HuH-7 (cell line): ENCODE measurements at places on chromosomes 5 and 9.

DNA sequence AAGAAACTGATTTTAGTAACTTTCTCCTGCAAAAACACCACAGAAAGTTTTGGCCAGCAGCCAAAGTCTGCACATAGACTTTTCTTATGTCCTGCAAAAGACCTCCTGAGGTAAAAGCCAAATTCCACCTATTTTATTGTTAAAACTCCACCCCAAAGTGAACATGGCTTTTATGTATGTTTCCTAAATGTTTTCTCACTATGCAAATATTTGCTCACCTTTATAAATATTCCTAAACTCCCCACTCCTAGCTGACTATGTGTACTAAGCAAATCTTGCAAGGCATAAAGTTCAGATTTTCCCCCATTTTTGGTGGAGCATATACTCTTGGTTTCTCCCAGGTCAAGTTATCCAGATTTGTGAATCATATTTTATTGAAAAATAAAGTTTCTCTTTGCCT is 446.2 kb downstream of the DNAH5 start:
- no peak for DNase-seq

DNA sequence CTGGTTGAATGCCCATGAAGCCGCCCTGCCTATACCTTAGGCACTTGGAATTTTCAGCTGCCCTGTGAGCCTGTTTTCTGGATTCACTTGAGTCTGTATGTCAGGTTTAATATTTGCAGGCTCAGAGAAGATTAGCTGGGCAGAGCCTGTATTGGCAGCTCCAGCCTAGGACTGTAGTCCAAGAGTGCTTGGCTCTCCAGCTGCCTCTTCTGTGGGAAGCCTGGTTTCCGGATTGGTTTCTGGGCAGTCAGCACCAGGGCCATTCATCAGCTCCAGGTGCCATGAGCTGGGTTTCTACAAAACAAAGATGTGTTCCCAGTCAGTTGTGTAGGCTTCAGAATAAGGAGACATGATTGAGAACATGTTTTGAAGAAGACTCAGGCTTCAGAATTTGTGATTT is 90.1 kb downstream of the ARHGAP26 start:
- no peak for DNase-seq

DNA sequence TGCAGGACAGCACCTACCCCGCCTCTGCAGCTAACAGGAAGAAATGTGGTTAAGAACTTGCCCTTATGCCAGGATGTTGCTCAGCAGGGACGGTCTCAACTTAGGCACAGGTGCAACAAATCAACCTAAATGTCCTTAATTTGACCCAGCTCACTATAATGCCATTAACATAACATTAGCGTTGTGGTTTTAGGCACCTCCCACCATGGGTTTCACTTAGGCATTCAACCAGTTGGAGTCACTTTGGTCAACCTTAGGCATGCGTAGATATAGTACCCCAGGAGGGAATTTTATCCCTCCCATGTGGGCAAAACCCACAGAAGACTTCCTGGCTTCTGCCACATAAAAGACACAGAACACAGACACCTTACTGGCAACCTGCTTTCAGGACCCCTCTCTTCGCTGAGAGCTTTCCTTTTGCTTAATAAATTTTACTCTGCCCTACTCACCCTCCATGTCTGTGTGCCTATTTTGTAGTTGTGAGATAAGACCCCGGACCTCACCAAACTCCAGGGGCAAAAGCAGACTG is 8.7 kb upstream of the ERAP1 start:
- no peak for DNase-seq

GRCh38 chr5:10365782-10366181 is 12.3 kb downstream of the MARCHF6 start:
- no peak for DNase-seq

GRCh38 chr9:136014147-136014923 is 53.2 kb upstream of the UBAC1 start:
- DNase-seq = no peak

- DNase-seq = no peak
Observed at GRCh38 chr9:78566948-78567675, 270.2 kb downstream of the PSAT1 start.

- no peak for DNase-seq
Observed at GRCh38 chr5:32302835-32303754, 9.6 kb downstream of the MTMR12 start.

GRCh38 chr9:113798062-113799030 is 77.8 kb upstream of the ZNF618 start:
- DNase-seq = no peak

- no peak for DNase-seq
Observed at GRCh38 chr5:172545291-172545801, 91.0 kb upstream of the SH3PXD2B start.

GRCh38 chr5:55604611-55605067 is 69.9 kb upstream of the PLPP1 start:
- DNase-seq = no peak

- DNase-seq = no peak
Observed at GRCh38 chr9:105369911-105370310, 77.9 kb upstream of the FSD1L start.

DNA sequence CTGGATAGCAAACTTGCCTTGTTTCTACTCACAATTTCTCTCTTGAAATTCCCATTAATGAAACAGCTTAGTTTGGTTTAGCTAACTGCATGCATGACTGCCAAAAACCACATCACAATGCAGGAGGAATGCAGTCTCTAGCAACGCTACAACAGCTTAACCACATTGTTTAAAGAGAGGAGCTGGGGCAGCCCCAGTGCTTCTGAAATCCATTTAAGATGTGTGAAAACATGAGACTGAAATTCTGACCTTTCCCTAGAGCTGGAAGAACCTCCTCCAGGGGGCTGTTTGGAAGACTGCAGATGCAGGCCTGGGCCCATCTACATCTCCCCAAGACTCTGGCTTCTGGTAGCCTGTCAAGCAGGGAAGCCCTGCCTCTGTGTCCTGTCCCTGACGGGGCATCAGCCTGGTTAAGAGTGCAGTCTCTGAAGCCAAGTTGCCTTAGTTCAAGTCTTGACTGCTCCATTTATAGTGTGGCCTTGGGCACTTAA is 157.1 kb downstream of the ZNF462 start:
- no peak for DNase-seq

- no peak for DNase-seq
Observed at GRCh38 chr5:93735378-93735777, 6.0 kb downstream of the POU5F2 start.

DNA sequence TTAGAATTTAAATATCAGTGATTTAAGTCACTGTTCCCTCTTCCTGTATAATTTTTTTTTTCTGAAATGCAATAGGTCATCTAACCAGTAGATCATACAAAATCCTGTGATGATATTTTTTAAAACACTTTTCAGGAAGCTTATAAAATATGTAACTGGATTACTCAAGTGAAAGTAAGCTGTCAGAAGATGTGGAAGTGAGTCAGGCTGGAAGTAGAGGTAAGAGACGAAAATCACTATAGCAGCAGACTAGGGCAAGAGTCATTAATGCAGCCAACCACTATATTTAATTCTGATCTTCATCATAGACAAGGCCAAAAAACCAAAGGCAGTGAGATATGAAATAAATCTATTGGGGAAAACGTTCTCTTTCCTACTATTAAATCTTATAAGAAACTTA is 65.7 kb upstream of the C6 start:
- DNase-seq = no peak

GRCh38 chr5:83177803-83178202 is 100.5 kb downstream of the XRCC4 start:
- no peak for DNase-seq

- DNase-seq = no peak
Observed at GRCh38 chr9:132993511-132993939, 15.0 kb downstream of the GFI1B start.

DNA sequence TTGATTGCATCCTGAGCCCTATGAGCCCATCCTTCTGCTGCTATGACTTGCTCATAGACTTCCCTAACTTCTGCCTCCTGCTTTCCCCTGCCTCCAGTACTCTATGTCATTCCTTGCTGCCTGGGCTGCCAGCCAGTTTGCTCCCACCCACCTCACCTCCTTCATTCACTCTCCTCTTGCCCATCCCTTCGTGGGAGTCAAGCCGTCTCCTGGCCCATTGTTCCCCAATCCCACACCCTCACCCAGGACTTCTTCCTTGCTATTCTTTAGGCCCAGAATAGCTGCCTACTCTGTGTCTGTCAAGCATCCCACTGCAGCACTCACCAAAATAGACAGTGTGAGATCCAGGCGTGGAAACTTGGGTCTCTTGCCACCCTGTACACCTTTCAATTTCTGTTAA is 131.0 kb downstream of the RASGRF2 start:
- no peak for DNase-seq

DNA sequence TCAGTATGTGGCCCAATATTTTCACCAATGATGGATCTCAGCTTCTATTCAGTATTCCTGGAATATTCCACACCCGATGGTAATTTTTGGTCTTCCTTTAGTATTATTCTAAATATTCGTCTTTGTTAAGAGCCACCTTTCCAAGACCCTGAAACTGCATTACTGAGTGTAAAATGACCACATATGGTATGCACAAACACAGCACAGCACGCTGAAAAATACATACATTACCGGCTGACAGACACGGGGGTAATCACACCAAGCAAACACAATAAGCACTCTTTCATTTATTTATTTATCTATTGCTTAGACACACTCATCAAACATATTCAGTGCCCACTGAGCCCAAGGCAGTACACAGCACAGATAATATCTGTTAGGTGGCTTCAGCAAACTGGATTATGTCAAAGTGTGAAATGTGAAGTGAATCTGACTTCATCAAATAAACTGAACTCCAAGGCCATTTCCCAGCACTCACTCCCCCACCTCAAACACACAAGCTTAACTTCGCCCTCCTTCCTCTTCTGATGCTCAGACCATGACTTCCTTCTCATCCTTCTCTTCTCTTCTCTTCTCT is 1637.8 kb upstream of the C9orf72 start:
- no peak for DNase-seq

GRCh38 chr5:138978080-138978479 is 102.9 kb upstream of the LRRTM2 start:
- no peak for DNase-seq

GRCh38 chr5:95934207-95934804 is 27.3 kb downstream of the ELL2 start:
- DNase-seq = no peak

DNA sequence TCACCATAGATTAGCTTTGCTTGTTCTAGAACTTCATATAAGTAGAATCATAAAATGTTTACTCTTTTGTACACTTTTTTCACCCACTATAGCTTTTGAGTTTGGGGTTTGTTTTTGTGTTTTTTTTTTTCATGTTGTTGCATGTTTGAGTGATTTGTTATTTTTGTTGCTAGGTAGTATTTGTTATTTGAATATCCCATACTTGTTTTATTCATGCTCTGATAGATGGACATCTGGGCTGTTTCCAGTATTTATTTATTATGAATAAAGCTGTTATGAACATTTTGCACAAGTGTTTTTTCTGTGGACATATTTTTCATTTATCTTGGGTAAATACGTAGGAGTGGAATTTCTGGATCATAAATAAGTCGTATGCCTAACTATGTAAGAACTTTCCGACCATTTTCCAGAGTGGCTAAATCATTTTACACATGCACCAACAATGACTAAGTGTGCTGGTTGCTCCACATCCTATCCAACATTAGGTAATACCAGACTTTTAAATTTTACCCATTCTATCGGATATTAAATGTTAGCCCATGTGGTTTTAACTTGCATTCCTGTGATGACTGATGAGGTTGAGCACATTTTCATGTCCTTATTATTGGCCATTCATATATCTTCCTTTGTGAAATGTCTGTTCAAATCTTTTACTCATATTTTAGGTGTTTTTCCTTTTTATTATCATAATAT is 69.1 kb upstream of the NR4A3 start:
- no peak for DNase-seq

GRCh38 chr9:89452561-89452960 is 45.4 kb downstream of the SEMA4D start:
- DNase-seq = no peak

DNA sequence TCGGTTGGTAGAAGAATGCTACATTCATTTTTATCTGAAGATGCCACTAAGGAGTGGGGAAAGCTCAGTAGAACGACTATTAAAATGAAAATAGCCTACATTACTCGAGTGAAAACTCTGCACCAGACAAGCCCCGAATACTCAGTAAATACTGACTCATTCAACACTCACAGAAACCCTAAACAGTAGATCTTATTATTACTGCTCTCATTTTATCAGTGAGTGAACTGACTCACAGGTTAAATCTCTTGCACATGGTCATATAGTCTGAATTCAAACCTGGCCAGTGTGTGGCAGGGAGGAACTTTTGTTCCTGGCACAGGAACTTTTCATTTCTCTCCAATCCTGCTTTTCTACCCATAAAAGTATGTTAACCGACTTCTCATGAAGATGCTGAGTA is 9.6 kb upstream of the PAPPA start:
- no peak for DNase-seq

GRCh38 chr5:65938256-65938655 is 11.9 kb downstream of the ERBIN start:
- no peak for DNase-seq

DNA sequence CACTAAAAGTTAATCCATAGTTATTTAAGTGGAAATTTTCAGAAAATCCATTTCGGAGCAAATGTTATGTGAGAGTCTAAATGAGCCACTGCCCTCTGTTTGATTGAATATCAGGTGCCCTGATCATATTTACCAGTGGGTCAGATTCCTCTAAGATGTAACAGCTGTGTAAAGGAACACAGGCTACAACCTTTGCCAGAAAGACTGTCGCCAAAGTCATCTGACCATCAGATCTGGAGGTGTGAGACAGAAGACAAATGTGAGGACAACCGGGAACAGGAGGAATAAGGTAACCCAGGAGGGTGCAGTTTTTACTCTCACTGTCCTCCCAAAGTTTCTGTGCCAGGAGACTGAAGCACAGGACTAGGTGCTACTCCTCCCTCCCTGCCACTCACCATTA is 90.8 kb downstream of the CAAP1 start:
- DNase-seq = no peak

- DNase-seq = no peak
Observed at GRCh38 chr5:66249920-66250319, 105.8 kb downstream of the SREK1 start.

DNA sequence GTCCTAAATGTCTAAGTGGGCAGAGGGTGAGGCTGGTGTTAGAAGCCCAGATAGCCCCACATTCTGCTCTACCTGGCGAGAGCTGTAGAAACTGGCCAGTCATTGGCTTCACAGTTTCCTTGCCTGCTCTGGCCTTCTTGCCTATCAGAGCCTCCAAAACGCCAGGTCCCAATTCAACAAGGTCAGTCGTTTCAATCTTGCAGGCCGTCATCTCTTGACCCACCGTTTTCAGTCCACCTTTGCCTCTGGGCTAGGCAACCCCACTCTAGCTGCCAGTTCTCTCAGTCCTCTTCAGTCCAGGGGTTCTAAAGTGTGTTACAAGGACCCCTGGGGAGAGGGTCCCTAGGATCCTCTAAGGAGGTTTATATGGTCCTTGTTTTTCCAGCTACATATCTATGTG is 20.0 kb upstream of the TIFAB start:
- no peak for DNase-seq
